ENCODE measurements at places on chromosomes 3 and 15. TPM values are rescaled to one million over a fixed set of nuclear protein-coding genes. Genes with fewer than 3 reads are reported as not detected.

DNA sequence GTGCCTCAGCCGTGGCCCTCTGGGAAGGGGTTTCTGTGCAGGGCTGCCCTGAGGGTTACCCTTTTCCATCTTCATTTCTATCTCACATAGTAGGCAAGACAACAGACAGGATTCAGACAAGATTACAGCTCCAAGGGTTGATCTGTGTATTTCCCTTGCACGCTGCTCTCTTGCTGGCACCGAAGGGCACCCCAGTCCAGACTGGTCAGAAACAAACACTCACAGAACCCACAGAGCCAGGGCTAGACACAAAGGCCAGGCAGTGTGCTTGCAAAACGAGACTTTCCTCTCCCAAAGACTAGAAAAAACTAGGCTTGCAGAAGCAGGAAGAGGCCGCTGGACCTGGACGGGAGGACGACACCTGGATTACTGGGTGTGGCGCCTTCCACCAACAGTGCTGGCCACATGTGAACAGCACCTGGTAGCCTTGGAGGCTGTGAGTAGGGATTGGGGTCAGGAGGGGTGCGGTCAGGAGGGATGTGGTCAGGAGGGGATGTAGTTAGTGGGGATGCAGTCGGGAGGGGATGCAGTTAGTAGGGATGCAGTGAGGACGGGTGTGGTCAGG is 96.8 kb downstream of the BDH1 start:
- peak; percentile 61 for DNase-seq

DLL4 gene
- total RNA-seq: 9.4 TPM

DCLK3 gene
- total RNA-seq: not detected

- DNase-seq: no peak
Measured at GRCh38 chr3:39103324-39103693, 4.1 kb downstream of the GORASP1 start.

ADPRH gene
- 9.1 TPM for total RNA-seq

GRCh38 chr3:97736928-97737327 is 27.6 kb upstream of the ARL6 start:
- no peak for DNase-seq

DNA sequence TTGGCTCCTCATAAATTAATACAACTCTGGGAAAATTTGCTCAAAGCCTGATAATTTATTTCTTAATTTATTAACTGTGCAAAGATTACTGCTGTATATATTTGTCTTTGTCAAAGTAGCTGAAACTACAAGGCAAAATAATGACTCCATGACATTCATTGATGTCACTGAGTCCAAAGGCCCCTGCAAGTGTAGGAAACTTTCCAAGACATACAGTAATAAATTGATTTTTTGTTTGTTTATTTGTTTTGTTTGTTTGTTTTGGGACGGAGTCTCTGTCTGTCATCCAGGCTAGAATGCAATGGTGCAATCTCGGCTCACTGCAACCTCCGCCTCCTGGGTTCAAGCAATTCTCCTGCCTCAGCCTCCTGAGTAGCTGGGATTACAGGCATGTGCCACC is 96.8 kb upstream of the LPP start:
- DNase-seq: no peak

- DNase-seq: no peak
Measured at GRCh38 chr15:99508311-99508645, 57.5 kb upstream of the MEF2A start.

DNA sequence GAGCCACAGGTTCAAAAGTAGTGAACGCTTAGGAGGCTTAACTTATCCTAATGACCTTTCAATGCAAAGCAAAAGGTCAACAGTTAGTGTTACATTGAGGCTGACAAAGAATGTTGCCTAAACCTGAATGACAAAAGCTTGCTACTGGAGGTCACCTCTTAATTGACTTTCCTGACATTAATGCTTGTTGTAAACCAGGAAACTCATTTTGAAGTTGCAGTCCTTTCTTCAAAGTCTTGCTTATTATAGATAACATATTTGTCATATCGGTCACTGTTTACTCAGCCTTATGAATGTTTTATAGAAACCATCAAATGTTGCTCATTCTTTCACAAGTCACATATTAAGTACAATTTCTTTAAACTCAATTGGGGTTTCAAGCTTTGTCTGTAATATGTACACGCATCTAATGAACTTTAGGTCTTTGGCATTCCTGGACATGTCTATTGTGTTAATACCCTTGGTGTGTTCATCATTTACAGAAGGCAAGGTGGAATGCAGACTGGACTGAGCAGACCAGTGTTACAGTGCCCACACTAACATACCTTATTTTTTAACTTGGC is 488.2 kb upstream of the NECTIN3 start:
- no peak for DNase-seq

- no peak for DNase-seq
Measured at GRCh38 chr15:80677041-80677440, 18.1 kb upstream of the ABHD17C start.

DNA sequence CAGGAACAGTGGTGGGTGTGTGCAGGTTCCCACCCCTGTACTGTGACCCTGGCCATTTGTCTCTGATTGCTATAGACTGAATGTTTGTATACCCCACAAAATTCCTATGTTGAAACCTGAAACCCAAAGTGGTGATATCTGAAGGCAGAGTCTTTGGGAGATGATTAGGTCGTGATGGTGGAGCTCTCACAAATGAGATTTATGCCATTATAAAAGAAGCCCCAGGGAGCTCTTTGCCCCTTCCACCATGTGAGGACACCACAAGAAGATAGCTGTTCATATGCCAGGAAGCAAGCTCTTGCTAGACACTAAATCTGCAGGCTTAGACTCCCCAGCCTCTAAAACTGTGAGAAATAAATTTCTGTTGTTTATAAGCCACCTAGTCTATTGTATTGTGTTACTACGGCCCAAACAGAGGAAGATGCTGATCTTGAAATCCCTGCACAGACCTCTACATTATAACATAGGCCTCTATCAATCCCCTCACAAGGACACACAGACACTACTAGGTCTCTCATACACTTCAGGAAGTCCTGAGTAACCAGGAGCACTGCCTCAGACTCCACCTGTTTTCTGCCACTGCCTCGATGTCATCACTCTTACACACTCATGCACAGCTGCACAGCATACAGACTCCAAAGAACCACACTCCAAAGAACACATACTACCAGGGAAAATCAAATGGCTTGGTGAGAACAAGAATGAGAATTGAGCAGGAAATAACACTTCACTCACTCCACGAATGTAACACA is 14.7 kb downstream of the IGSF11 start:
- DNase-seq: no peak
